ENCODE measurements at places on chromosomes 3 and 15. TPM values are rescaled to one million over a fixed set of nuclear protein-coding genes. Genes with fewer than 3 reads are reported as not detected.

Gene CHST2
- total RNA-seq = 45.2 TPM

Gene SLC51A
- not detected for total RNA-seq

Gene RTP1
- not detected for total RNA-seq

Gene IL5RA
- not detected for total RNA-seq

Gene TEX55
- not detected for total RNA-seq

Gene CFAP100
- not detected for total RNA-seq

Gene NR2E3
- not detected for total RNA-seq

Gene IGSF11
- not detected for total RNA-seq

Gene PKM
- total RNA-seq = 2,153 TPM
